ENCODE measurements at places on chromosomes 7 and 10. TPM values are rescaled to one million over a fixed set of nuclear protein-coding genes. Genes with fewer than 3 reads are reported as not detected.

The UNCX gene
- not detected for polyA plus RNA-seq

The MASTL gene
- 1.5 TPM for polyA plus RNA-seq

The OR9A2 gene
- polyA plus RNA-seq: not detected

DNA sequence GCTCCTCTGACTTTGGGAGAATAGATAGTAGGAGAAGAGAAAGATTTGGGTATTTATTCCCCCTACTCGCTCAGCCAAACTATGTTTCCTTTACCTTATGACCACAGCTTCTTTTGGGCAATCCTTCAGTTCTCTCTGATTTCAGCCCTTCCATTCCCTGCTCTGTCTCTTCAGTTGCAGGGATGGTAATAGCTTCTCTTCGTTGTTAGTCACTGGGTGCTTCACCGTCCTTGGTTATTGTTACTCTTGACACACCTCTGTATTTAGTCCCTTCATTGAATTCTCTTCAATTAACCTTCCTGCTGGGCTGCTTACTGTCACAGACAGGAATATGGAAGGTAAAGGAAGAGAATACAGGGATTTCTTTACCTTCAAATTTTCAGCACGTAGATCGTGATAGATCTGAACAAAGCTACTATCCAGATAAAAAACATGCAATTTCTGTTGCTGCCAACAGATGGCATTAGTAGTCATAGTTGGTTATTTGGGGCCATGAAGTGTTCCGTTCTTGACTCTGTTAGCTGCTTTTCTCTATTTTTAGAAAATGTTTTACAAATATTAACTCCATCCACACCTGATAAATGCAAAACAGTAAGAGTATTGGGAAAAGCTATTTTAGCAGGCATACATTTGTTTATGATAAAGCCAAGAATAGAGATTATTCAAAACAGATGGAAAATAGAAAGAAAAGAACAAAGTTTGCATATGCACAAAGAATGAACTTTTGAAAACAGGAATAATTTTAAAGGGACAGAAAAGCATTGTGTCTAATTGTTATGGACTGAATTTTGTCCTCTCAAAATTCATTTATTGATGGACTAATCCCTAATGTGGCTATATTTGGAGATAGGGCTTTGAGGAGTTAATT, 14.0 kb upstream of the PTTG1IP2 start:
- H3K4me1 ChIP-seq: peaks cover 8% of the 10 kb centered on the region
- H3K27me3 ChIP-seq: peaks cover 10% of the 10 kb centered on the region
- no peak overlapping the region for H3K4me3 ChIP-seq
- H3K36me3 ChIP-seq: no peaks in the 10 kb centered on the region

GRCh38 chr7:99997545-99998137, 17.8 kb upstream of the ZKSCAN1 start:
- H3K4me3 ChIP-seq: peak overlapping the region; percentile 76
- peaks cover 7% of the 10 kb centered on the region for H3K27me3 ChIP-seq
- H3K4me1 ChIP-seq: peaks cover 16% of the 10 kb centered on the region
- peak overlapping the region; percentile 94 for H3K27ac ChIP-seq
- no peaks in the 10 kb centered on the region for H3K36me3 ChIP-seq
- peak; percentile 85 for DNase-seq

DNA sequence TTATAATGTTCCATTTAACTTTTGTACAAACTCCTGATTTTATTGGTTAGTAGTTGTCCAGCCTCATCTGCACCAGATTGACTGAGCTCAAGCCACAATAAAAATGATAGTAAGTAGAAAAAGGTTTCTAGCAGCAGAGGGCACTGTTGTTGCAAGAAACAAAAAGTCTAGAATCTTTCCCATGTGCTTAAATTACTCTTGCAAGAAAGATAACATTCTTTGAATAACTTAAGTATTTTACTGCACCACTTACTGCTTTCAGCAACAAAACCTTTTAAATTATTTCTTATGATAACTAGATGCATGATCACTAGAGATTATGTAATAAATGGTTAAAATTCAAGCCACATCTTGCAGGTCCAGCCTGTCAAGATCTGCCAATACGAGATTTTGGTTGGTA, 27.0 kb downstream of the LMOD2 start:
- DNase-seq: no peak
- H3K4me3 ChIP-seq: no peak overlapping the region

- H3K27ac ChIP-seq: peak overlapping the region; percentile 23
- peaks cover 31% of the 10 kb centered on the region for H3K4me1 ChIP-seq
- H3K36me3 ChIP-seq: no peaks in the 10 kb centered on the region
- peaks cover 19% of the 10 kb centered on the region for H3K27me3 ChIP-seq
These were observed 55.1 kb upstream of the KDM7A start for GRCh38 chr7:140231771-140232491.
